ENCODE measurements at places on chromosomes 6 and 20. TPM values are rescaled to one million over a fixed set of nuclear protein-coding genes. Genes with fewer than 3 reads are reported as not detected.

DNA sequence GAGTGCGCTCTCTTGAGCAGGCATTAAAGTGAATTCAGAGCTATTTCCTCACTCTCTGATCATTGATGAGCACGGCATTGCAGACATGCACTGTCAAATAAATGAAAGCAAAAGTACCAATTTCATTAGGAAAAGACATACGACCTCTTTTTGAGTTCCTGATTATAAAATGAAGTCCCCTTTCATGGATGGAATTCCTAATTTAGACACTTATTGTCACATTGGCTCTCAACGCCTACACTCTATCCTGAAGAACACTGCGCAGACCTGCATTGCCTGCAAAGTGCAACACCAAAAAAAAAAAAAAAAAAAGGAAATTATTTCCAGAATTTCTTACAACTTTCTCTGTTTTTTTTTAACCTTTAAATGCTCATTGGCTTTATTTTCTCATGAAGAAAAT, 1.6 kb downstream of the ADGRB3 start:
- H3K27me3 ChIP-seq = peaks cover 77% of the 10 kb centered on the region
- no peak for DNase-seq
- H3K36me3 ChIP-seq = no peaks in the 10 kb centered on the region

DNA sequence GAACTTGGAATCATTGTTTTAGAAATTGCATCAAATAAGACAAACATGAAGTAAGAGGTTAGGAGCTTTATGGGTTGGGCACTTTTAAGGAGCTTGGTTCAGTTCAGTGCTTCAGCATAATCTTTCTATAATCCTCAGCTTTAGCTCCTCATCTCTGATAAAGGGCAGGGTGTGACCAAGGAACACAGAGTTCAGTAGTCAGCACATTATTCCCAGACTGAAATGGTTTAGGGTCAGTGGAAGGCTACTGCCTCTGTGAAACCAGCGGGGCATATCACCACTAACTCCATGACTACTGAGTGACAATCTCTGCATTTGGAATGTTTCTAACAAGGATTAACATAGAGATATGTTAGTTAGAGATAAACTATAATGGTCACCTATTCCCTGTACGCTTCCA, 36.9 kb downstream of the CRYBG1 start:
- no peaks in the 10 kb centered on the region for H3K36me3 ChIP-seq
- H3K4me3 ChIP-seq = no peak overlapping the region
- H3K27me3 ChIP-seq = no peaks in the 10 kb centered on the region

SIM1 gene
- not detected for total RNA-seq

THEMIS gene
- total RNA-seq = not detected

KIAA1755 gene
- not detected for total RNA-seq

Measured in cardiac muscle cell (in vitro differentiated cells and primary cell).